ENCODE measurements at places on chromosomes 3 and 15. TPM values are rescaled to one million over a fixed set of nuclear protein-coding genes. Genes with fewer than 3 reads are reported as not detected.

Gene KCNAB1
- total RNA-seq, result 11.7 TPM

Gene MST1R
- total RNA-seq, result 1.5 TPM

- no peaks in the 10 kb centered on the region for H3K27me3 ChIP-seq
- H3K27ac ChIP-seq, result no peak overlapping the region
- no peaks in the 10 kb centered on the region for H3K36me3 ChIP-seq
Measured at GRCh38 chr3:104916971-104917370, 449.7 kb upstream of the ALCAM start.

- H3K4me3 ChIP-seq, result no peak overlapping the region
- no peaks in the 10 kb centered on the region for H3K4me1 ChIP-seq
- H3K36me3 ChIP-seq, result no peaks in the 10 kb centered on the region
- H3K27me3 ChIP-seq, result no peaks in the 10 kb centered on the region
Measured at GRCh38 chr3:118262800-118263402, 771.7 kb downstream of the IGSF11 start.

- H3K4me3 ChIP-seq, result no peak overlapping the region
- no peaks in the 10 kb centered on the region for H3K4me1 ChIP-seq
- H3K36me3 ChIP-seq, result no peaks in the 10 kb centered on the region
- no peak for DNase-seq
- H3K27ac ChIP-seq, result no peak overlapping the region
Measured at GRCh38 chr3:60228823-60229222, 1022.4 kb downstream of the FHIT start.

GRCh38 chr3:20478436-20478835 lies 292.4 kb upstream of the SGO1 start:
- H3K27me3 ChIP-seq, result no peaks in the 10 kb centered on the region
- peak; percentile 3 for DNase-seq
- H3K36me3 ChIP-seq, result no peaks in the 10 kb centered on the region
- no peak overlapping the region for H3K4me3 ChIP-seq
- peaks cover 33% of the 10 kb centered on the region for H3K4me1 ChIP-seq
- H3K27ac ChIP-seq, result no peak overlapping the region

Gene CHRFAM7A
- 7.1 TPM for total RNA-seq

- H3K36me3 ChIP-seq, result no peaks in the 10 kb centered on the region
- no peak for DNase-seq
- no peaks in the 10 kb centered on the region for H3K4me1 ChIP-seq
- H3K4me3 ChIP-seq, result no peak overlapping the region
- no peaks in the 10 kb centered on the region for H3K27me3 ChIP-seq
- no peak overlapping the region for H3K27ac ChIP-seq
Measured at GRCh38 chr3:12097971-12098370, 60.7 kb downstream of the TIMP4 start.

DNA sequence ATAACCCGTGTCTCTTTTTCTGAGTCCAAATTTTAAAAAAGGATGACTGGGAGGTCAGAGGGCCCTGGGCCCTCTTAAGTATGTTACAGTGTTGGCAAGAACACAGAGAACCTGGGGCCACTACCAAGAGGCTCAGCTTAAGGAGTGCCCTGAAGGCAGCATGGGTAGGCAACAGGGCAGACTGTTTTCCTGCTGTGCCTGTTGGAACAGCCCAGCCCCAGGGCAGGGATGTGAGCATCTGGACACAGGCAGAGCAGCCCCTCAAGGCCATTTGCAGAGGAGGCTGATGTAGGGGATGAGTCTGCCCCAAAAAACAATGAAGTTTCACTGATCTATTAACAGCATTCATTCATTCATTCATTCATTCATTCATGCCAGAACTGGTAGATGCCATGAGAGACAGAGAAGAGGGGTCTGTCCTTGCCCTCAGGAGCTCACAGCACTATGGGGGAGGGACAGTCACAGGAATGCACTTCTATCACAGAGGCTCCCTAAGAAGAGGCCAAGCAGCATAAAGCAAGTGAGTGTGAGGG lies 2.2 kb upstream of the LTF start:
- H3K4me3 ChIP-seq, result no peak overlapping the region
- no peaks in the 10 kb centered on the region for H3K27me3 ChIP-seq
- no peak for DNase-seq
- H3K4me1 ChIP-seq, result no peaks in the 10 kb centered on the region

DNA sequence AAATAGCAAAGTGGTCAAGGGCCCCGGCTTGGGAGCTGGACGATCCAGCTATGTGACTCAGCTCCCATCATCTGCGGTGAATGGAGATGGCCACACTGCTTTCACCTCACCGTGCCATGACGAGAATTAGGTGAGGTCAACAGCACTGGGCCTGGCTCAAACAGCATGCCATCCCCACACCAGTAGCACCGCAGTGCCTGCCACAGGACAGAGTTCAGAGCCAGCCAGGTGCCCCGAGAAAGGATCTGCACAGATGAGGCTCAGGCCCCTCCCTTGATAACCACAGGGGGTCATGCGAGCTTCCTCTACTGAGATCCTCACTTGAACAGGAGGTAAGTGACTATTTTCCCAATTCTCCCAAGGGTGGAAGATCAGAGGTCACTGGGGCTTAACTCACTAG lies 29.4 kb downstream of the ZXDC start:
- no peaks in the 10 kb centered on the region for H3K27me3 ChIP-seq
- H3K36me3 ChIP-seq, result peaks cover 13% of the 10 kb centered on the region
- H3K4me1 ChIP-seq, result no peaks in the 10 kb centered on the region
- H3K4me3 ChIP-seq, result no peak overlapping the region
- no peak for DNase-seq
- no peak overlapping the region for H3K27ac ChIP-seq

GRCh38 chr15:65212097-65212496 lies 824 bp upstream of the CILP start:
- DNase-seq, result no peak
- H3K27ac ChIP-seq, result no peak overlapping the region

DNA sequence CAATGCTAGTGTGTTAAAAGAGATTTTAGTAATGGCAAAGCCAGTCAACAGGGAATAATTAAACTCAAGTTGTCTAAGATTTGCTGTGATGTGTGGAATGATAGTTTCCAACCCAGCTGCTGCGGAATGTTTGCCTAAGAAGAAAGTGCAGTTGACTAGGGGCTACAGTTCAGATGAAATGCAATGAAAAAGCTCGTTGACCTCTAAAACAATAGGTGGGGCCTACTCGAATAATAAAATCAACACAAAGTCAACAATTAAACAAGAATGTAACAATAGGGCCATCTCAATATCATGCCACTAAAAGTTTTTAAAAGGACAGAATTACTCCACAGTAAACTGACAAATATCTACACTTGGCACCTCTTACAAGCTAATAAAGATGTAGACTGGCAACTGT lies 484.2 kb downstream of the MECOM start:
- no peaks in the 10 kb centered on the region for H3K4me1 ChIP-seq
- no peak overlapping the region for H3K4me3 ChIP-seq
- no peaks in the 10 kb centered on the region for H3K36me3 ChIP-seq

DNA sequence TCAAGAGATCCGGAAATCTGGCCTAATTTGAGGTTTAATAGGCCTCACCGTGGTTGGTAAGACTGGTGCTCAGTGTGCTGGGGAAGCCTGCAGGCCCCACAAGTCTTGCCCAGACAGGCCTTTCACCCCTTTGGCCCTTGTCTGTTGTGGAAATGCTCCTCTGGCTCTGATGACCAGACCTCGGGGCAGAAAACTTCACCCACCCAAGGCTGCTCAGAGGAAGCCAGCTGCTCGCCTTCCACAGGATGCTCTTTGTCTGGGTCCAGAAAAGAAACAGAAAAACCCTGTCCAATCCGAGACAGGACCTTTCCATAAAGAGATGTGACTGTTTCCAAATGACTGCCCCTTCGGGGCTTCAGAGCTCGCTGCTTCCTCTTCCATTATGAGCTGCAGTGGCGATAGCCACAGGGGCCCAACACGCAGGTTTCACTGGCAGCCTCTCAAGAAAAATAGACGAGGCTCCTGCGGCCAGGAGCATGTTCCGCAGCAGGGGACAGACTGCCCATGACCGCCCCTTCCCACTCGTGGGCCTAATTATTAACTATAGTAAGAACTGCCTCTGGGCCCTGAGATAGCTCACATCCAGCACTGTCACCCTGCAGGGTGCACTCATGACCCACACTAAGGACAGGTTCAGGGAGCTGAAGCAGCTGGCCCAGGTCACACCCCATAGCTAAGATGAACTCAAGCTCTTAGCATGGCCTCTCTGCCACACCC lies 6.8 kb upstream of the SNX22 start:
- H3K4me1 ChIP-seq, result peaks cover 12% of the 10 kb centered on the region
- no peak for DNase-seq
- no peaks in the 10 kb centered on the region for H3K27me3 ChIP-seq
- H3K36me3 ChIP-seq, result no peaks in the 10 kb centered on the region

GRCh38 chr3:55218577-55218976 lies 268.5 kb downstream of the WNT5A start:
- no peak overlapping the region for H3K4me3 ChIP-seq
- H3K27ac ChIP-seq, result no peak overlapping the region
- no peak for DNase-seq

Gene CCDC33
- not detected for total RNA-seq

DNA sequence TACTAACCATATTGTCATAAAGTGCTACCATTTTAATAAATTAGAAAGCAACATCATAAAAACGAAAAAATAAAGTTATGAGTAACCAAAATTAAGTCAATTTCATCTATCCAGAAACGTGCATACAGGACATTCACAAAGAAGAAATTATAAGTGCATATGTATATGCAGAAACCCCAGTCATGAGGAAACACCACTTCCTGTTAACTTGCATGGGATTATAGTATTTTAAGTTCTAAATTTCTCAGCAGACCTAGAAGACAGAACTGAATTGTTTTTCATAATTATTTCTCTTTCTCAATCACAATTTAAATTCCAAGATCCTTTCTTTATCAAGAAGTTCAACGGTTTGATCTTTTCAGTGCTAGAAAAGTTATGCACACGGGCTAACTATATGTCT lies 1.4 kb upstream of the KBTBD8 start:
- peaks cover 17% of the 10 kb centered on the region for H3K4me1 ChIP-seq
- DNase-seq, result no peak
- H3K36me3 ChIP-seq, result no peaks in the 10 kb centered on the region
- peaks cover 15% of the 10 kb centered on the region for H3K27me3 ChIP-seq
- H3K4me3 ChIP-seq, result no peak overlapping the region

Gene ZPLD1
- total RNA-seq, result not detected

Gene SI
- total RNA-seq, result not detected

Gene ARGFX
- not detected for total RNA-seq

- no peaks in the 10 kb centered on the region for H3K36me3 ChIP-seq
- peaks cover 9% of the 10 kb centered on the region for H3K27me3 ChIP-seq
- DNase-seq, result no peak
- no peak overlapping the region for H3K27ac ChIP-seq
- no peaks in the 10 kb centered on the region for H3K4me1 ChIP-seq
- no peak overlapping the region for H3K4me3 ChIP-seq
Measured at GRCh38 chr15:65366122-65366892, 11.5 kb downstream of the IGDCC3 start.

Gene ALS2CL
- 10.1 TPM for total RNA-seq

DNA sequence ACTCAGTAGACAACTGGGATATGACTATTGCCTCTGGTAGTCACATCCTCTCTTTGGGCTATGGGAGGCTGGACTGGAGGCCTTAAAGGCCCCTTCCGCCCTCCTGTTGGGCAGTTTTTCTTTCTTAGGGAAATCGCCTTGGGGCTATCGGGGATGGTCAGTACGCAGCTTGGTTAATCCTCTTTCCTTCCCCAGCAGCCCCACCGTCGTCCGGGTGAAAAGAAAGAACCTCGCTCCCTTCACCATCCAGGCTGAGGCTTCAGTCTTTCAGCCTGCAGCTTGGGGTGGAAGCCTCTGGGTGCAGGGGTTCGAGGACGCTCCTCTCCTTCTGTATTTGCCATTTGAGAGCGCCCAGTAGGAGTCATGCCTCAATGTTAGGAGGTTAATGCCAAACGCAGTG lies 641 bp upstream of the ST6GAL1 start:
- H3K36me3 ChIP-seq, result peaks cover 9% of the 10 kb centered on the region
- no peak overlapping the region for H3K27ac ChIP-seq
- H3K27me3 ChIP-seq, result no peaks in the 10 kb centered on the region
- H3K4me1 ChIP-seq, result peaks cover 26% of the 10 kb centered on the region
- DNase-seq, result no peak

GRCh38 chr3:138375447-138375846 lies 27.1 kb downstream of the MRAS start:
- DNase-seq, result no peak
- no peaks in the 10 kb centered on the region for H3K36me3 ChIP-seq
- no peaks in the 10 kb centered on the region for H3K4me1 ChIP-seq
- no peaks in the 10 kb centered on the region for H3K27me3 ChIP-seq
- H3K4me3 ChIP-seq, result no peak overlapping the region

GRCh38 chr15:73108676-73109075 lies 56.4 kb downstream of the NEO1 start:
- H3K4me1 ChIP-seq, result no peaks in the 10 kb centered on the region
- H3K36me3 ChIP-seq, result no peaks in the 10 kb centered on the region
- peaks cover 22% of the 10 kb centered on the region for H3K27me3 ChIP-seq
- no peak overlapping the region for H3K27ac ChIP-seq
- no peak overlapping the region for H3K4me3 ChIP-seq
- DNase-seq, result no peak

GRCh38 chr15:56058986-56059385 lies 65.6 kb upstream of the NEDD4 start:
- H3K27me3 ChIP-seq, result no peaks in the 10 kb centered on the region
- H3K27ac ChIP-seq, result no peak overlapping the region
- H3K4me3 ChIP-seq, result no peak overlapping the region
- no peaks in the 10 kb centered on the region for H3K36me3 ChIP-seq
- DNase-seq, result no peak

GRCh38 chr3:87350367-87351199 lies 74.2 kb upstream of the POU1F1 start:
- no peaks in the 10 kb centered on the region for H3K27me3 ChIP-seq
- no peaks in the 10 kb centered on the region for H3K36me3 ChIP-seq

DNA sequence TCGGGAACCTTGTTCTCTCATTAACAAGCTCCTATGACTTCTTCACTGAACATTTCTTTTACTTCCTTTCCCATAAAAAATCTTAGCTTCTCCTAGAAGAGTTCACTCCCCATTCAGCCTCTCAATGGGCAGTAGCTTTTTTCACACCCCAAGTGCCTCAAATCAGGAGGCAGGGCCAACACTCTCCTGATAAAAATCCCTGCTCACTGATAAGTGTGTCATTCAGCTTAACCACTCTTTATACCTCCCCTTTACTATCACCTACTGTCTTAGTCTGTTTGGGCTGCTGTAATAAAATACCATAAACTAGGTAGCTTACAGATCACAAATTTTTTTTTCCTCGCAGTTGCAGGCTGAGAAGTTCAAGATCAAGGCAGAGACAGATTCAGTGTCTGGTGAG lies 400.4 kb downstream of the WDR72 start:
- H3K36me3 ChIP-seq, result no peaks in the 10 kb centered on the region
- no peak overlapping the region for H3K27ac ChIP-seq
- H3K27me3 ChIP-seq, result no peaks in the 10 kb centered on the region
- no peaks in the 10 kb centered on the region for H3K4me1 ChIP-seq
- no peak overlapping the region for H3K4me3 ChIP-seq
- no peak for DNase-seq

- no peak overlapping the region for H3K27ac ChIP-seq
- no peaks in the 10 kb centered on the region for H3K36me3 ChIP-seq
- H3K27me3 ChIP-seq, result no peaks in the 10 kb centered on the region
- H3K4me3 ChIP-seq, result no peak overlapping the region
- DNase-seq, result no peak
Measured at GRCh38 chr3:155254445-155254844, 39.0 kb downstream of the STRIT1 start.

GRCh38 chr3:71299160-71299559 lies 284.4 kb downstream of the FOXP1 start:
- H3K4me3 ChIP-seq, result no peak overlapping the region
- H3K27me3 ChIP-seq, result no peaks in the 10 kb centered on the region
- no peak overlapping the region for H3K27ac ChIP-seq
- peaks cover 6% of the 10 kb centered on the region for H3K4me1 ChIP-seq
- H3K36me3 ChIP-seq, result no peaks in the 10 kb centered on the region

GRCh38 chr3:184771301-184772127 lies 40.5 kb upstream of the VPS8 start:
- H3K4me1 ChIP-seq, result no peaks in the 10 kb centered on the region
- H3K4me3 ChIP-seq, result no peak overlapping the region
- H3K36me3 ChIP-seq, result no peaks in the 10 kb centered on the region
- no peak for DNase-seq
- no peaks in the 10 kb centered on the region for H3K27me3 ChIP-seq
- H3K27ac ChIP-seq, result no peak overlapping the region
